Peyer's patch (tissue), 4 donors: ENCODE measurements at places on chromosomes 1 and 21. TPM values are rescaled to one million over a fixed set of nuclear protein-coding genes. Genes with fewer than 3 reads are reported as not detected.

GRCh38 chr21:33270986-33271385 lies 4.8 kb downstream of the IL10RB start:
- no peak for DNase-seq
- H3K27me3 ChIP-seq = no peaks in the 10 kb centered on the region
- peaks cover 29% of the 10 kb centered on the region for H3K4me1 ChIP-seq
- H3K36me3 ChIP-seq = peaks cover 46% of the 10 kb centered on the region
- no peak overlapping the region for H3K4me3 ChIP-seq
- H3K27ac ChIP-seq = no peak overlapping the region

- no peaks in the 10 kb centered on the region for H3K4me1 ChIP-seq
- H3K27me3 ChIP-seq = no peaks in the 10 kb centered on the region
- H3K4me3 ChIP-seq = no peak overlapping the region
- H3K27ac ChIP-seq = no peak overlapping the region
- no peaks in the 10 kb centered on the region for H3K36me3 ChIP-seq
Measured at GRCh38 chr1:61124078-61124477, 41.7 kb downstream of the NFIA start.

DNA sequence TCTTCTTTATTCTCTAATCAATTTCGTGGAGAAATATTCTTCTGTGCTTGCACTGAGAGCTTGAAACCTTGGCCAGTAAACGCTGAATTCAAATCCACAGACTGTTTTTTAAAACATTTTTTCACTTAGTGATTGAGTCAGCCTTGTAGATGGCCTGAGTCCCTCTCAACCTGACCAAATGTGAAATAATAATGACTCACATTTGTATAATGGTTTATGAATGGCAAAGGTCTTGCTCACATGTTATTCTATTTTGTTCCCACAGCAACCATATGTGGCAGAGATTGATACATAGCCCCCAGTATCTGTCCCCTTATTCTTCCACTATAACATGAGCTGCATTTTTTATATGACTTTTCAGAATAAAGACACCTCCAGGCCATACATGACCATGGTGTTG lies 47.8 kb upstream of the CCDC190 start:
- H3K4me1 ChIP-seq = no peaks in the 10 kb centered on the region
- H3K27me3 ChIP-seq = no peaks in the 10 kb centered on the region
- no peaks in the 10 kb centered on the region for H3K36me3 ChIP-seq
- DNase-seq = no peak
- no peak overlapping the region for H3K4me3 ChIP-seq

DNA sequence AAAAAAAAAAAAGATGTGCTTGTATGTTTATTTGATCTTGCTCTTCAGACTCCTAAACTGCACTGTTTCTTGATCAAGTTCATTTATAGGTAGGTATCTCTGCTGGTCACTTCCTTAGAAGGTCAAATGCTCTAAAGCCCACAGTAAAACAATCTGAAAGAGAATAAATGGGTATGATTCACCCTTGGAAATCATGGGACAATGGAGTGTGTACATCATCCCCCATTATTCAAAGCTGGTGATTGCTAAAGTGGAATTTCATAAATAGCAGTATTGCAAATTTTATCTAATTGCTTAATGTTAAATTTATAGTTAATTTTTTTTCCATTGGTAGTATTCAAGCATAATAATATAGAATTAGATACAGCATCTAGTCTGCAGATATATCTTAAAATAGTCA lies 53.4 kb downstream of the MIER1 start:
- H3K36me3 ChIP-seq = no peaks in the 10 kb centered on the region
- no peak overlapping the region for H3K4me3 ChIP-seq
- H3K4me1 ChIP-seq = no peaks in the 10 kb centered on the region
- no peak overlapping the region for H3K27ac ChIP-seq
- no peaks in the 10 kb centered on the region for H3K27me3 ChIP-seq

GRCh38 chr1:187842406-187843165 lies 1013.8 kb downstream of the PLA2G4A start:
- no peaks in the 10 kb centered on the region for H3K27me3 ChIP-seq
- no peak overlapping the region for H3K4me3 ChIP-seq
- no peaks in the 10 kb centered on the region for H3K36me3 ChIP-seq
- no peaks in the 10 kb centered on the region for H3K4me1 ChIP-seq
- H3K27ac ChIP-seq = no peak overlapping the region
- no peak for DNase-seq

- no peaks in the 10 kb centered on the region for H3K36me3 ChIP-seq
- no peak overlapping the region for H3K4me3 ChIP-seq
- peak; percentile 87 for DNase-seq
- no peak overlapping the region for H3K27ac ChIP-seq
- peaks cover 10% of the 10 kb centered on the region for H3K4me1 ChIP-seq
Measured at GRCh38 chr1:205658943-205659581, 21.2 kb downstream of the SLC45A3 start.

ARHGEF19 gene
- 16.5 TPM for total RNA-seq

CHD1L gene
- total RNA-seq = 25.8 TPM

- H3K27me3 ChIP-seq = no peaks in the 10 kb centered on the region
- H3K4me1 ChIP-seq = no peaks in the 10 kb centered on the region
- no peak for DNase-seq
- H3K4me3 ChIP-seq = peak overlapping the region; percentile 65
Measured at GRCh38 chr21:36059823-36060158, 535 bp downstream of the SETD4 start.

- H3K36me3 ChIP-seq = no peaks in the 10 kb centered on the region
- H3K4me3 ChIP-seq = no peak overlapping the region
- H3K4me1 ChIP-seq = no peaks in the 10 kb centered on the region
- H3K27ac ChIP-seq = no peak overlapping the region
Measured at GRCh38 chr1:60727552-60727951, 354.8 kb upstream of the NFIA start.

GRCh38 chr21:26587736-26588201 lies 14.7 kb upstream of the CYYR1 start:
- H3K27ac ChIP-seq = no peak overlapping the region
- no peaks in the 10 kb centered on the region for H3K36me3 ChIP-seq
- DNase-seq = no peak
- no peak overlapping the region for H3K4me3 ChIP-seq
- H3K27me3 ChIP-seq = no peaks in the 10 kb centered on the region

DNA sequence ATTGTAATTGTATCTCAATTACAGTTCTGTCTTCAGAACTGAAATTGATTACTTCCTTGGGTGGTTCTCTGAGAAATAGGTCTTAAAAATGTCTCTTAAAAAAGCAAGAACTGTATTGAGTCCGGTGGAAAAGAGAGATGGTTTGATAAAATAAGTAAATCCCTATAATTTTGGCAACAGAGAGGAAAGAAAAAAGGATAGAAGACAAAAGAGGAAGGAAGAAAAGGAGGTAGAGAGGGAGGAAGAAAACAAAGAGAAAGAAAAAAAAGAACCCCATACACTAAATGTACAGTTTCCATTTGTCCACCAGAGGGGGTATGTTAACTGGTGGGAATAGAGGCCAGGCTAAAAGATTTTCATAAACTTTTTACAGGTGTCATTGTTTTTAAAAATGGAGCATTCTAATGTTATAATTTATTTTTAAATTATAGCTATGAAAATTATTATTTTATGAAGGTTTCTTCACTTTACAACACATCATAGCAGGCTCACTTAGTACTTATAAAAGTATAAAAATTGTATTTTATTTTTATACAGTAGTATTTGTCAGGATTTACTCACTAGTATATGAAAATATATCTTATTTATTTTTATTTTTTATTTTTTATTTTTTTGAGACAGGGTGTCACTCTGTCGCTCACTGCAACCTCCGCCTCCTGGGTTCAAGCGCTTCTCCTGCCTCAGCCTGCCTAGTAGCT lies 2.1 kb upstream of the UBE2T start:
- no peak overlapping the region for H3K27ac ChIP-seq
- no peaks in the 10 kb centered on the region for H3K36me3 ChIP-seq
- H3K4me1 ChIP-seq = no peaks in the 10 kb centered on the region
- DNase-seq = no peak

DNA sequence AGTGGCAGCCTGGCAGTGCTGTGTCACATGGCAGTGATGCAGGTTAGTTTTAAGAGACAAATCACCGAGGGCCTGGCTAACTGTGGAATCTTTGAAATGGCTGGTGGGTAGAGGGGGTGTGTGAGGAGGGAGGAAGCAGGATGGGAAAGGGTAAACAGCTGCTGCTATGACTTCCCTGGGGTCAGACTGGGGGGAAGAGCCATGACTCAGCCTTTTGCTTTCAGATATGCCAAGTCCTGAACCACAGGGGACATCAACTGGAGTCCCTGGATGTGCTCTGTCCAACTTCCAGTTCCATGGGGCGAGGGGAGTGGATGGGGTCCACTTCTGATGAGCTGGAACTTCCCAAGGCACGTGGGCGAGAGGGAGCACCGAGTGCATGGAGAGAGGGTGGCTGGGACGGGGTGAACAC lies 121.1 kb upstream of the ADAR start:
- no peaks in the 10 kb centered on the region for H3K27me3 ChIP-seq
- no peaks in the 10 kb centered on the region for H3K36me3 ChIP-seq
- no peak for DNase-seq
- H3K27ac ChIP-seq = peak overlapping the region; percentile 64

DNA sequence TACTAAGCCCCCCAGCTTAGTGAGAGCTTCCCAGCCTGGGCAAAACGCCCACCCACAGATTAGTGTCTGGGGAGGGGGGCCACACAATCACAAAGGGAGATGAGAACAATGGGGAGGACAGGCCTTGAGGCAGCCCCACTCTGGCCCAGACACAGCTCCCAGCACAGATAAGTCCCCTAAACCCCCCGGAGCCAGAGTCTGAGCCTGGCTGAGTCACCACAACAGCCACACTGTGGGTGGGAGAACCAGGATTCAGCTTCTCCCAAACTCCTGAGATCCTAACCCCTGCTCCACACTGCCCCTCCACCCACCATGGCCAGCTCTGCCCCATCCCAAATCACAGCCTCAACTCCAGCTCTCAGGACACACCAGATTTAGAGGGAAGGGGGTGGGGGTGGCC lies 4.2 kb downstream of the NECTIN4 start:
- no peak for DNase-seq
- H3K4me1 ChIP-seq = no peaks in the 10 kb centered on the region
- no peaks in the 10 kb centered on the region for H3K36me3 ChIP-seq
- H3K4me3 ChIP-seq = no peak overlapping the region
- H3K27ac ChIP-seq = no peak overlapping the region

CNTN2 gene
- total RNA-seq = not detected

RGS8 gene
- not detected for total RNA-seq

PGD gene
- total RNA-seq = 113 TPM

SELE gene
- total RNA-seq = not detected
